NCI-H510A treated with DMSO at 0.1 percent for 48 hours (cell line): ENCODE measurements at places on chromosomes 2 and 18.

GRCh38 chr18:8478166-8478967, 130.9 kb upstream of the RAB12 start:
- peak; percentile 17 for DNase-seq

- DNase-seq, result no peak
Measured at GRCh38 chr2:10717628-10718027, 3.8 kb upstream of the ATP6V1C2 start.

DNA sequence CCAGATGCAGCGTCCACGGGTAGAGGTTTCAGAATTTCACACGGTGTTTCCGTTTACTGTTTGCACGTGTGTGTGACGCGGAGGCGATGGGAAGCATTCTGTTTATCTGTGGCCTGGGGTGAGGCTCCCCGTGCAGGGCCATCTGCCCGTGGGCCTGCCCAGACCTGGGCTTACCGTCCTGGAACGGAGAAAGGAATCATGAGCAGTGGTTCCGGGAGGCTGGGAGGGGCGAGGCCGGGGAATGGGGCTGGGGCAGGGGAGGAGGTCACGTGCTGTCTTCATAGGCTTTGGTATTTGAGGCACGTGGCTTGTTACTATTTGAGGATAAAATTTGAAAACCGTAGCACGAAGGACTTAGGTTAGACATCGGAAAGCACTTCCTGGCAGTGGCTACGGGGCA, 77.9 kb downstream of the RTP5 start:
- DNase-seq, result no peak

- DNase-seq, result no peak
Measured at GRCh38 chr2:237652181-237652580, 24.8 kb downstream of the LRRFIP1 start.

DNA sequence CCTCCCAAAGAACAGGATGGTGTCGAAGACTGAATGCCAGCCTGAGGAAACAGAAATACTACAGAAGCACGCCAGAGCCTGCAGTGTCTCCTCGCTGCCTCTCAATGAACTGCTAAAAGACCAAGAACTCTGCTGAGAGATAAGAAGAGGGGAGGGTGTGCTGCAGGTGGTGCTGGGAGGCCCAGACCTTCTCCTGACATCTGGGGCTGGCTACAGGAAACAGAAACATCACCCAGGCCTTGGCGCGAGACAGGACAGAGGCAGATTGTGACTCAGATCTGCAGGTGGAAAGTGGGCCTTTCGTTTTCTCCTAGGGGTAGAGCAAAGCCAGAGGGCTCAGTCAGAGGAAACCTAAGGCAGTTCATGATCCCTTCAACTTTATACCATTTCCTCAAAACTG, 250.3 kb upstream of the TCF4 start:
- no peak for DNase-seq

GRCh38 chr2:42309366-42309765, 51.7 kb downstream of the COX7A2L start:
- no peak for DNase-seq

DNA sequence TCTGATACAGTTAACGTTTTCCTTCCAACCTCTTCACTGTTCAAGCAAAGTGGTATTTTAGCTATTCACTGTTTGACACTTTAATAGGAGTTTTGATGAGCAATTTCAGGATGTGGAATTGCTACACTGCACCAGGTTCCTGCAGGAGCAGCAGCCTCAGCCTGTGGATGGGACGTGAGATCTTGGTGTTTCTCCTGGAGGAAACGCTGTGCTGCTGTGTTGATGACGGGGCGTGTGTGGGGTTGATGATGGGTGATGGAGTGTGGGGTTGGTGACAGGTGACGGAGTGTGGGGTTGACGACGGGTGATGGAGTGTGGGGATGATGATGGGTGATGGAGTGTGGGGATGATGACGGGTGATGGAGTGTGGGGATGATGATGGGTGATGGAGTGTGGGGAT, 98.9 kb downstream of the RTP5 start:
- no peak for DNase-seq

GRCh38 chr18:3230401-3231334, 10.9 kb upstream of the MYOM1 start:
- no peak for DNase-seq

DNA sequence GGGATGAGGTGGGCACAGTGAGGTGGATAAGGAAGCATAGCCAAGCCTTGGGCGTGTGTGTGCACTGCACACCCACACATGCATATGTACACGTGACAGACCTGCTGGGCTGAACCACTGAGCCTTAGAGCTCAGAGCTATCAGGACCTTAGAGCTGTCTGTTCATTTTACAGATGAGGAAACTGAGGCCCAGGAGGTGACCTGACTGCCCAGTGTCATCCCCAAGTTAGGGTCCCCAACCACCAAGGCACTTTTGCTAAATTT, 8.2 kb upstream of the SNED1 start:
- DNase-seq, result no peak

- peak; percentile 85 for DNase-seq
Measured at GRCh38 chr2:177724398-177725287, 332.1 kb downstream of the AGPS start.

- DNase-seq, result peak; percentile 60
Measured at GRCh38 chr2:119431155-119431975, at the start of gene TMEM37. TMEM37 (plus strand) TSS chr2:119431854; CDS start chr2:119431904, 50 bp downstream.

DNA sequence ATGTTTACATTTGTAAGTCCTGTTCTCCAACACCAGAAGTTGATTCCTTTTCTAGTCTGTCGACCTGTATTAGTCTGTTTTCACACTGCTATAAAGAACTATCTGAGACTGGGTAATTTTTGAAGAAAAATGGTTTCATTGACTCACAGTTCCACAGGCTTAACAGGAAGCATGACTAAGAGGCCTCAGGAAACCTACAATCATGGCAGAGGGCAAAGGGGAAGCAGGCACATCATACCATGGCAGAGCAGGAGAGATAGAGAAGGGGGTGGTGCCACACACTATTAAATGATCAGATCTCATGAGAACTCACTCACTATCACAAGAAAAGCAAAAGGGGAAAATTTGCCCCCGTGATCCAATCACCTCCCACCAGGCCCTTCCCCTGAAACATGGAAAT, 112.8 kb upstream of the MAP3K20 start:
- no peak for DNase-seq

- DNase-seq, result no peak
Measured at GRCh38 chr2:212223696-212224095, 314.9 kb downstream of the ERBB4 start.

- peak; percentile 25 for DNase-seq
Measured at GRCh38 chr2:54665436-54665856, 58.0 kb upstream of the EML6 start.

DNA sequence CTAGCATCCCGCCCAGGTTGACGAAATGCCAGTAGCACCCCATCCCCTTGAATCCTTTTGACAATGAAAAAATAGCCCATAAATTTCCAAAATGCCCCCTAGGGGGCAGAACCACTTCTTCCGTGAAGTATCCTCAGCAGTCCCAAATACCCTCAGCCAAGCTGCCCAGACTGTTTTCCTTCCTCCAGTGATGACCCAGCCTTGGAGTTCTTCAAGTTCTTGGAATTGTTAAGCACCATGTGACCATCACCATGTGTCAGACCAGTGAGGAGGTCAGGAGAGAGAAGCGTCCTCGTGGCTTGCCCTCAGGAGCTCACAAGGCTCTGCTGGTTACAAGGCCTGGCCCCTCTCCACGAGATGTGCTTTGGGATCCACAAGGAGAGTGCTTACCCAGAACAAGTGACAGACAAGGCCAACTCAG, 1.4 kb upstream of the SLC23A3 start:
- DNase-seq, result peak; percentile 6

DNA sequence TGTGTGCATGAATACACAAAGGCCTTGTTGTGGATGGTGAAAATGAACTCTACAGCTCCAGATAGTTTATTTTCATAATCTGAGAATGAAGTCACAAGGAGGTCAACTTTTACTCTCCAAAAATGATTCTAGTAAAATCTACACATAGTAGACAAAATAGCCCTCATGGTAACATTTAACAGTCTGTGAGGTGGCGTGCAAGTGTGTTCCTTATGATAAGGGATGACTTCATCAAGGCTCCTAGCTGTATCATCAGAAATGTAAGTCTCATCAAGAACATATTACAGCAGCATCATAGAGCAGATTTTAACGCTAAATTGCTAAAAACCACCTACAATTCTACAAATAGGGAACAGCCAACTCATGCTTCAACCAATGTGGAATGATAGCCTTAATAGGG, 72.3 kb upstream of the RIOK3 start:
- DNase-seq, result no peak

GRCh38 chr18:72208920-72209676, 335.0 kb downstream of the CBLN2 start:
- peak; percentile 36 for DNase-seq

GRCh38 chr2:20050104-20050645, 1.3 kb downstream of the LAPTM4A start:
- peak; percentile 33 for DNase-seq

DNA sequence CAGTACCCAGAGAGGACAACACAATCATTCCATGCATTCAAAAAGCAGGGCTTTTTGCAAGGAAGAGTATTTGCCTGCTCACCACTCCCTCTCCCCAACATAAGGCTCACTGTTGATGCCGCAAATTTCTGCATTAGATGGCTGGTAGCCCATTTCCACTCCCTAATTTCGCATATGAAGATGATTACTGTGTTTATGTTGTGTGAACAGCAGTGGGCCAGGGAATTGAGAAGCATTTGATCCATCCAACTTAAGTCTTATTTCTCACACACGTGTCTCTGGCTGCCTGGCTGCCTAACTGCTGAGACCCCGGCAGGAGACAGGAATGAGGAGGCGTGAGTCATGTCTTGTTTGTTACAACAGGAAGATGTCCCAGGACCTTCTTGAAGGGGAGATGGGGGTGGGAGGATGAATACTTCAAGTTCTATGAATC, 294.1 kb downstream of the ALK start:
- DNase-seq, result no peak

- DNase-seq, result no peak
Measured at GRCh38 chr2:196747400-196747799, 52.1 kb downstream of the GTF3C3 start.

DNA sequence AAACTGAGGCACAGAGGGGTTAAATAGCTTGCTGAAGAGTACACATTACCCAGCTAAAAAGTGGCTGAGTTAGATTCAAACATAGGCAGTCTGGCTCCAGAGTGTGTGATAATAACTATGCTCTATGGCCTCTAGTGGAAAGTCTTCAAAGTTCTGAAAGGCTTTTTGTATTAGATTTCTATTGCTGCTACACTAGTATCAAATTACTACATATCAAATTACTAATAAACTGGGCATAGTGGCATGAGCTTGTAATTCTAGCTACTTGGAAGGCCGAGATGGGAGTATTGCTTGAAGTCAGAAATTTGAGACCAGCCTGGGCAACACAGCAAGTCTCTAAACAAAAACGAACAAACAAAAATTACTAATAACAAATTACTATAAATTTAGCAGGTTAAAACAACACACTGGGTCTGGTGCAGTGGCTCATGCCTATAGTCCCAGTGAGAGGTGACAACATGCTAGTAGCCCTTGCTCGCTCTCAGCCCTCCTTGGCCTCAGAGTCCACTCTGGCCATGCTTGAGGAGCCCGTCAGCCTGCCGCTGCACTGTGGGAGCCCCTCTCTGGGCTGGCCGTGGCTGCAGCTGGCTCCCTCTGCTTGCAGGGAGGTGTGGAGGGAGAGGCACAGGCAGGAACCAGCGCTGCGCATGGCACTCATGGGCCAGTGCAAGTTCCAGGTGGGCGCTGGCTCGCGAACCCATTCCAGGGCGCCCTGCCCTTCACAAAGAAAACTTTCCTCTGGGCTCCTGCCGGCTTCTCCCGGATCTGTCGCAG, 38.2 kb upstream of the TWSG1 start:
- peak; percentile 85 for DNase-seq

DNA sequence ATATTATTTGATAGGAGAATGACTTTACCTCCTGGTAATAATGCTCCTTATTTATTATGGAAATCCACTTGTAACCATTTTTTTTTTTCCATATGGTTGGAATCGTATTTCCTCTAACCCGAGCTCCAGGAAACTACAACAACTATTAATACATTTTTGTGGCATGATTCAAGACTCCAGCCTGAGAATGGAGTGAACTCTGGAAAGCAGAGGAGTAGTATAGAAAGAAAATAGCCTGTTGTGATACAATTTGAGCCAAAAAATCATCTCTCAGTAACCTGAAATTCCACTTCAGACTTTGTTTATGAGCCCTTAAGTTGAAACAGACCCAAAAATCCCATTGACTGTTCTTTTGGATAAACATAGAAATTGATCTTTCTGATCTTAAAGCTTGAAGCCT, 921.1 kb downstream of the SOCS6 start:
- no peak for DNase-seq

DNA sequence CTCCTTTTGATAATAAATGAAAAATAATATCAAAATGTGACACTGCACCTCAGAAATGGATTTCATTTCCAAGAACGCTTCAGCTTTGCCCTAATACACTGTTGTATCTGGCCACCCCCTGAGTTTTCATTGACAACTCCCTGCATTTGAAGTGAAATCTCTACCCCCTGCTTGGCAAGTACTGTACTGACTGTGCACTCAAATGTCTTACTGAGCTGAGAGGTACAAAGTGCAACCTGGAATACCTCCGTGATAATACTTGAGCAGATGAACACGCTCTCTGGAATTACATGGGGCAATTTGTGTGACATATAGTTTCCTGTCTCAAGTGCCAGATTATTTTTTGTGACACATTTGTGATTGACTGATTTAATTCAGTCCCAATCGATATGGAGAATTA, 231.1 kb downstream of the LRP1B start:
- no peak for DNase-seq

DNA sequence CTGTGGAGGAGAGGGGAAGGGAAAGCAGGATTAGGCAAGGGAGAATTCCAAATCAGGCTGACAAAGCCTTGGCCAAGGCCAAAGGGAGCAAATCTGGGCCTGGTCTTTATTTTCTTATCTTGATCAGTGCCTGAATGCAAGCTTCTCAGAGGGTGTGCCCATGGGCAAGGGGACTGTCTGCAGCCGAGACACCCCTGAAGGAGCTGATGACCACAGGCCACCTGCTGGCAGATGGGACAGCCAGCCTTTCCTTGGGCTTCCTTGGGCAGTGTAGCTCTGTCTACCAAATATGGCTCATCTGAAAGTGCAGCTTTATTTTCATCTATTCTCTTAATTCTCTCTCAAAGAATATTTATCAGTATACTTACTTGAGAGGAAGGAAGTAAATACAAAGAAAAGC, 117.0 kb downstream of the PKP4 start:
- no peak for DNase-seq

- no peak for DNase-seq
Measured at GRCh38 chr18:63192126-63192884, 127.3 kb downstream of the BCL2 start.

DNA sequence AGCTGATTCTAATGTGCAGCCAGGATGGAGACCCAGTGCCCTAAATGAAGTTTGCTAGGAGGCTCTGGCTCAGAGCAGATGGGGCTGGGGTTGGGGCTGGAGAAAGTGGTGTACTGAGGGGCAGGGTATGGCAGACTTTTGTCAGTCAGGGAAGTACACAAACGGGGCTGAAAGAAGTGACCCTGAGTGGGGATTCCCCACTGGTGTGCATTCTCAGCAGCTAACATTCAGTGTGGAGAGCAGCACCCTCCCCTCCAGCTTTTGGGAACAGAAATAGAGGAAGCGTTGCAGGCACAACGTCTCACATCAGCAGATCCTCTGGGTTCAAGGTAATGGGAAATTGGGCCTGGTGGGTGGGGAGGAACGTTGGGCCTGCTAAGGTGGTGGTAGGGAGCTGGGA, 89.1 kb upstream of the GCFC2 start:
- no peak for DNase-seq
